ENCODE measurements at places on chromosomes 1 and 21. TPM values are rescaled to one million over a fixed set of nuclear protein-coding genes. Genes with fewer than 3 reads are reported as not detected.

DNA sequence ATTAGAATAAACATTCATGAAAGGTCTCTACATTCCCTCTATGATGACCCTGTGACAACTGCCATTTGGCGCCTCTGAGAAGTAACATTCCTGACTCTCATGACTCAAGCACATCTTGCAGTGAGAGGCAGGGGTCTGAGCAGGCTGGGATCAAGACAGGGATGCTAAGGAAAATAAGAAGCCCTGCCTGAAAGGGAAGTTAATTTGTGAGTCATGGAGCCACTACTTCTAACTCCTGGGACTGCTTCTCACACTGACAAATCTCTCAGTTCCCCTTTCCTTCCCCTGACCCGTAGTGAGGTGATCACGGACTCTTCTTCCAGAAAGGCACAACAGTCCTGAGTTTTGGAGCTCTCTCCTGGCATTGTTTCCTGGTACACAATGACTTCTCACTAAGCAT is 231.9 kb downstream of the TNR start:
- DNase-seq, result no peak

GRCh38 chr1:52157582-52157981 is 15.7 kb downstream of the ZFYVE9 start:
- DNase-seq, result no peak

DNA sequence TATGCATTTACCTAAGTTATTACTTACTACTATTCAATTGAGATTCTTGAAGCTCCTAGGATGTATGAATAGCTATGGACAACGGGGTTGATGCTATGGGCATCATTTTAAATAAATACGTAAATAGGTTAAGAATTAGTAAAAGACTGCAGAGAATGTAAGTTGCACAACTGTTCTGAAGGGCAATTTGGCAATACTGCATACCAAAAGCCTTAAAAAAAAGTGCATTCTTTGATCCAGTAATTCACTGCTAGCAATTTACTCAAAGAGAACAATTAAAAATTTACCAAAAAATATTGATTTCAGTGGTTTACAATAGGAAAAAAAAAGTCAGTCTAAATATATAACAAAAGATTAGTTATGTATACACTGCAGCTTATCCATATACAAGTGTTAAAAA is 3.5 kb downstream of the ARPC5 start:
- DNase-seq, result no peak

- DNase-seq, result peak; percentile 36
Observed at GRCh38 chr1:143698016-143698415, 273.8 kb downstream of the FAM72C start.

DNA sequence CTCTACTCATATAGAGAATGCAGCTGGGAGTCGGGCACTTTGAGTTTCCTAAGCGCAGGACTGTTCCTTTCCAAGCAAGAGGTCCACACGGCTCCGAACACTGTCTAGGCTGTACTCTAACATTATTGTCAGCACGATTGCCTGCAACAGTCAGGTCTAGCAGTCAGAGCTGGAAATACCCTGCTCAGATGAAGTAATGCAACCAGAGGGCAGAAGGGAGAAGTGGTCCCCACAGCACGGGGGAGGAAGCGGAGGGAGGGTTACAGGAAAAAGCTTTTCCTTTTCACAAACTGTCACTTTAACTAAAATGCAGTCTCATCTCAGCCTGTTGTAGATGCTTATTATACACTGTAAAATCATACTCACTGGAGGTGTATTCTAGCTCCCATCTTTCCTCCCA is 98.9 kb upstream of the SLC44A3 start:
- no peak for DNase-seq

- DNase-seq, result no peak
Observed at GRCh38 chr1:29679316-29679715, 443.0 kb downstream of the PTPRU start.

GRCh38 chr1:11749203-11749689 is 12.7 kb upstream of the C1orf167 start:
- no peak for DNase-seq

GRCh38 chr1:200900877-200901276 is 6.2 kb downstream of the INAVA start:
- DNase-seq, result no peak

DNA sequence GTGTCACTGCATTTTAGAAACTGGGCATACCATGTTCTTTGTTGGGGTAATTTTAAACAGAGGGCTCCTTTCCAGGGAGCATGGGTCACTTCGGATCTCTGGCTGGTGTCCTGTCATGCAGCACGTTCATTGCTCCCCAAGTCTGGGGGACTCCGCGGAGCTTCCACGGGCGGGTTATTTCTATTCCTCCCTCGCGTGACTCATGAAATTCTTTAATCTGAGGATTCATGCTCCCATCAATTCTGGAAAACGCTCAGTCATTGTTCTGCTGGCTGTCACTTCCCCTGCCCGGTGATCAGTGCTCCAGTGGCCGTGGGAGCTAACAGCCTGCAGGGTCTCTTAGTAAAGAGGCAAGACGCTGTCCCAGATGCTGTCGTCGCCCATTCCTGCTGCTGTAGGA is 28.1 kb downstream of the CFAP74 start:
- DNase-seq, result no peak

DNA sequence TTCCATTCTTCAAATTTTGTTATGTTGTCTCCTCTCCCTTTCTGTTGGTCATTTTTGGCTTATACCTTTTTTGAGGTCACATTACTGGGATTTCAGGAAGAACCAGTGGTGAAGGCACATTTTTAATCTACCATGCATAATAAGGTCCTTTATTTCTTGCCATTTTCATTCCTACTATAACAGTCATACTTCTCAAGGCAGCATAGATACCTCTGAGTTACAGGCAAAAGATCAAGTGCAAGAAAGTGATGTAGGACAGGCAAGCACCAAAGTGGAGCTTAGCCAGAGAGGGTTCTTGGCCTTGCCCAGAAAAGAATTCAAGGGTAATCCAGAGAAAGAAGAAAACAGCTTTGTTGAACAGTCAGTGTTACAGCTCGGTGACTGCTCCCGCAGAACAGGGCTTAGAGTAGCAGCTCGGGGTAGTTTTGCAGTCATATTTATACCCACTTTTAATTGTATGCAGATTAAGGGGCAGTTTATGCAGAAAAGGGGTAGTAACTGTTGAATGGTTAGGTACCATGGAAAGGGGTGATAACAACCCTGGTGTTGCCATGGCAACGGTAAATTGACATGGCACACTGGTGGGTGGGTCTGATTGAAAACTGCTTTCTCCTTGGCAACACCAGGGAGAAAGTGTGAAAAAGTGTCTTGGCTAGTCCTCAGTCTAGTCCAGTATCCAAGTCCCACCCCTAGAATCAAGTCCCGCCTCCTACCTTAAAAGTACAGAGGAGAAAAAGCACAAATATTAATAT is 39.6 kb upstream of the DOCK7 start:
- no peak for DNase-seq

DNA sequence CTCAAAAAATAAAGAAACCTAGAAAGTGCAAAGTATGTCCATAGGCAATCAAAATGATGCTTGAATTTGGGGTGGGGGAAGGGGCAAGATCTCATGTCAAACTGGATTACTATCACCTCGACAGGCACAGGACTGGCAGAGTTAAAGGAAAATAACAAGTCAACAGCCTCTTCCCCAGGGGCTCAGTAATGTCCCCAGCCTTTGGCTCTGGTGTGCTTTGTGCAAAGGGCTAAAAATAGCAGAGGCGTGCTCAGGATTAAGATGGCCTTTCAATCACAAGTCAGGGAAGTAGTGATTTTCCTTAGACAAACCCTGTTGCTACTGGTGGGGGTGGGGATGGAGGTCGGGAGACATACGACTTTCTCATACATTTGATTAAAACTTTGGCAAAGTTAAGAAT is 63.5 kb upstream of the OLIG2 start:
- DNase-seq, result no peak

DNA sequence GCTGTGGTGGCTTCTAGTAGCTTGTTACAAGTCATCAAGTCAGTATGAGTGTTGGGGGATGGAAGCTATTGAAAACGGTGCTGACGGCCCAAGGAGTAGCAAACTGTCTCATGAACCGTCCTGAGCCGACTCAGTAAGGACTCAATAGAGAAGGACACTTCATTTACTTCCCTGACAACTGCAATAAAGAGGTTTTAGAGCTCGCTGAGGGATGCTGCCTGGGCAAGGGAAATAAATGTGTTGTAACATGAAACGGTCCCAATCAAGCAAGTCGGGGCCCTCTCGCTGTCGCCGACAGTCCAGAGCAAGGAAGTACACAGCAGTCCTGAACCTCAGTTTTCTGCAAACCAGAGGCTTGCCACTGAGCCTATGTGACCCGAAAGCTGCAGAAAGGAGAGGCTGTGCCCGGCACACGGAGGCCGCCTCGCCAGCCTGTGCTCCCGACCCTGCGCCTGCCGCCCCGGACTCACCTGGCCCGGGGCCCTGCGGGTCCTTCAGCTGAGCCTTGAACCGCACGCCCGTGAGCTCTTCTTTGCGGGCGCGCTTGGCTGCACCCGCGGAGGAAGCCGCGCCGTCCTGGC is 423 bp downstream of the URB1 start:
- peak; percentile 23 for DNase-seq

DNA sequence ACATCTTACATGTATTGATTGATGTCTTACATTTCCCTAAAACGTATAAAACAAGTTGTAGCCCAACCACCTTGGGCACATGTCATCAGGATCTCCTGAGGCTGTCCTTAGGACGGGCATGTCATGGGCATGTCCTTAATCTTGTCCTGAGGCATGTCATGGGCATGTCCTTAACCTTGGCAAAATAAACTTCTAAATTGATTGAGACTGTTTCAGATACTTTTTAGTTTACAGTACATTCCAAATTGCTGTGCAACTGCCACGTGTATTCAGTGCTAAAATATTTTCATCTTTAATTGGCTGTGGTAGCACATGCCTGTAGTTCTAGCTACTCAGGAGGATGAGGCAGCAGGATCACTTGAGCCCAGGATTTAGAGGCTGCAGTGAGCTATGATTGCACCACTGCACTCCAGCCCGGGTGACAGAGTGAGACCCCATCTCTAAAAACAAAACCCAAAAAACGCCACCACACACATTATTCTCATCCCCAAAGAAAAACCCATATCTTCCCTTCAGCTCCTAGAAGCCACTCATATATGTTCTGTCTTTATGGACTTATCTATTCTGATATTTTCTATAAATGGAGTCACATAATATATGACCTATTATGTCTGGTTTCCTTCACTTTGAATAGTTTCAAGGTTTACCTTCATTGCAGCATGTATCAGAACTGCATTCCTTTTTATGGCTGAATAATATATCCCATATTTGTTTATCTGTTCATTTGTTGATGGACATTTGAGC is 96.0 kb upstream of the BTG3 start:
- DNase-seq, result no peak

DNA sequence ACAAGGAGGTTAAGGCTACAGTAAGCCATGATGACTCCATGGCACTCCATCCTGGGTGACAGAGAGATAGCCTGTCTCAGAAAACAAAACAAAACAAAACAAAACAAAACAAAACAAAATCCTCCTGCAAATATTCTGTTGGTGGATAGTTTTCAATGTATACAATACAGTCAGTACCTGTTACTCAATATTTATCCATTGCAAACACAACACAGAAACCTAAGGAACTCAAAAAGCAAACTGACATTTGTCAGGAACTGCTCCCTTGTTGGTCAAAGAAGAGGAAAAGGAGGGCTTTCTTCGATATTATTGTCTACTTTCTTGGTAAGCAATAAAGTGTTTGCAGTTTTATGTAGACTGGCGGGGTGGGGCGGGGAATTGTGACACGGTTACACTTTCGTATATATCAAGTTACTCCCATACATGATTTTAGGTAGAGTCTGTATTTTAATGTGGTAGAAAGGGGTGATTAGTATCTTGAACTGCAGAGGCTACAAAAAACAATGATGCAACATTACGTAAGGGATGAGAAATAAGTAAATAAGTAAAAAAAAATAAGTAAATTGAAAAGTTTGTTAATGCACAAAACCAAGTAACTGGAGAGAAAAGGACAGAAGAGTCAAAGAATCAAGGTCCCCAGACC is 31.8 kb downstream of the APP start:
- DNase-seq, result no peak

DNA sequence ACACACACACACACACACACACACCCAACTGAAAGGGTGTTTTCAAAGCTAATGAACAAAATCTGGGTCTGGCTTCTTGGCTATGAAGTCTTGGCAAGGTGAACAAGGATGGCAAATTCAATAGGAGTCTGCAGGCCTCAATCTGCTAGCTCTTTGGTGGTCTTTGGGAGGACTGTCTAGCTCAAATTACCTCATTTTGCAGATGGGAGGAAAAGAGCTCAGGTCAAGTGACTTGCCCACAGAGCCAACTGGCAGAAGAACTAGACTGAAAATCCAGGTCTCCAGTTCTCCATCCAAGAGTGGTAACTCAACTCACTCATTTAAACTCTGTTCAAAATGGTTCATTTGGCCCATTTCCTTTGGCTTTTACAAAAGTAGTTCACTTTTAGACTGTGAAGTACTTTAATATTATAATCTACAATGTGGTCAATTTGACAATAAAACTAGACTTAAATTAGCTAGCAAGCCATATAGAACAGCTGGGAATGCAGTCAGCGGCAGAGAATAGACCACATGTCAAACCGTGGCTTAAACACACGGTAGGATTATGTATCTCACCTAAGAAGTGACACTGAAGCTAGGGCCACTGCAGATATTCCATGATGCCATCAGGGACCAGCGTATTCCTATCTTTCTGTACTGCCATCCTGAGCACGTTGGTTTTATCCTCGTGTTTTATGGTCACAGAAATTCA is 112.9 kb downstream of the APP start:
- DNase-seq, result no peak

DNA sequence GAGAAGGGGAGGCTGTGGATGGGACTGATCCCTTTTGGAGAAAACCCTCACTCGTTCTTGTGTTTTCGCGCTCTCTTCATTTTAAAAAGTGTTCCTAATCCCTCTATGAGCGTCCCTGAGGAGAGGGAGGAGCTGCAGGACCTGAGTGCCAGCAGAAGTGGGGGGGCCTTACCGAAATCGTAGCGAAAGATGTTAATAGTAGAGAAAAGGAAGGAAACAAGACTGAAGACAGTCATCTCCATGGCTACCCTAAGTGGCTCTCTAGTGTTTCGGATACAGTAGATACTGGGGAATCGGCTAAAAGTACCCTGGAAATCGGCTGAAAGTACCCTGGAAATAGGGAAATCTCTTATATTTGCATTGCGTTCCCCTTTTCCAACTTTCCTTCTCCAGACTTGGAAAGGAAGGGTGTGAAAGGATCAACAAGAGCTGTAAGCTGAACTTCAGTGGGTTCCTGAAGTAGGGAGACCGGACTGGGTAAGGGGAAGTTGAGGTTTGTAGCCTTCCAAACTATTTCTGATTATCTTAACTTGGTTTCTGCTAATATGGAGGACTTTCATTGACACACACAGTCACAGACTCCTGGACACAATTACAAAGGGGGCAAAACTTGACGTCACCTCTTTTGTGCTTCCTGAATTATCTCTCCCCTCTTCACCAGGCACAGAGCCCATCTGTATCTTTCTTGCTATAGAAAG is 486 bp upstream of the DSTYK start:
- no peak for DNase-seq

The IL24 gene
- not detected for total RNA-seq

The OR2L13 gene
- total RNA-seq, result not detected

The CAPN9 gene
- not detected for total RNA-seq

The SLC5A9 gene
- total RNA-seq, result 0.22 TPM

The PSRC1 gene
- total RNA-seq, result 2.8 TPM

The HORMAD1 gene
- total RNA-seq, result not detected

The PCP4 gene
- total RNA-seq, result not detected

The FMO2 gene
- total RNA-seq, result 0.20 TPM

The KMO gene
- not detected for total RNA-seq

The SIM2 gene
- not detected for total RNA-seq

Data from lung microvascular endothelial cell (primary cell).